ENCODE measurements at places on chromosomes 2 and 18.

GRCh38 chr2:112153179-112153490 lies 14.9 kb downstream of the FBLN7 start:
- DNase-seq: no peak

- no peak for DNase-seq
These were observed 993.6 kb downstream of the LRP1B start for GRCh38 chr2:141137122-141137693.

DNA sequence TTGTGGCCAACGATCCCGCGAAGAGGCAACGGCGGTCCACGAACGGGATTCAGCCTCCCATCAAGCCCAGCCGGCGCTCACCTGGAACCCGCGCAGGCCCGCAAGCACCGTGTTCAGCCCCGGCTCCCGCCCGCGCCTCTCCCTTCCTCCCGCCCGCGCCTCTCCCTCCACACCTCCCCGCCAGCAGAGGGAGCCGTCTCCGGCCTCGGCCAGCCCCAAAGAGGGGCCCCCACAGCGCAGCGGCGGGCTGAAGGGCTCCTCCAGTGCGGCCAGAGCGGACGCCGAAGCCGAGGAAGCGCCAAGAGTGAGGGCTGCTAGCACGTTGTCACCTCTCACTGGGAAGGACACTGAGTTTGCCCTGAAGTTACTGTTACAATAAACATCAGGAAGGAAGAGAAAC lies 55.3 kb upstream of the LAPTM4A start:
- DNase-seq: no peak

DNA sequence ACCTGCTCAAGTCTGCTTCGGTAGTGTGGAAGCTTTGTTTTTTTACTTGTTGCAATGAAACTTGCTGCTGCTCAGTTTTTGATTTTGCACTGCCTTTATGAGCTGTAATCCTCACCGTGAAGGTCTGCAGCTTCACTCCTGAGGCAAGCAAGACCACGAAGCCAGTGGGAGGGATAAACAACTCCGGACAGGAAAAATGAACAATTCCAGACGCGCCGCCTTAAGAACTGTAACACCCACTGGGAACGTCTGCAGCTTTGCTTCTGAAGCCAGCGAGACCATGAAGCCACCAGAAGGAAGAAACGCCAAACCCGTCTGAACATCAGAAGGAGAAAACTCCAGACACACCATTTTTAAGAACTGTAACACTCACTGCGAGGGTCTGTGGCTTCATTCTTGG lies 245.7 kb upstream of the REG3G start:
- DNase-seq: no peak

- no peak for DNase-seq
These were observed 15.0 kb downstream of the DTYMK start for GRCh38 chr2:241671457-241672240.

DNA sequence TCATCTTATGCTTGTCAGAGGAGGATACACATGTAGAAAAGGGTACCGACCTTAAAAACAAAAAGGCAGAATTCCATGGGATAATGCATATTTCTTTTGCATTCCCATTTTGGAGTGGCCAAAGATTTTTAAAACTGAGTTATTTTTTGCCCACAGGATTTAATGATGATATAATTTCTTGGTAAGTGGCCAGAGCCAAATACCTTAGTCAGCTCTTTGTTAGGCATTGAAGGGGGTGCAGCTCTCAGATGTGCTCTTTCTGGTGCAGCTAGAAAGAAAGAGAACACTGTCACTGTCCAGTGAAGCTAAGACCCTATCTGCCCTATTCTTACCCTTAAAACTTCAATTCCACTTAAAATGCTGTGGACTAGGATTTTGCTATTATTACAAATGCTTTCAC lies 10.8 kb downstream of the COQ10B start:
- no peak for DNase-seq

DNA sequence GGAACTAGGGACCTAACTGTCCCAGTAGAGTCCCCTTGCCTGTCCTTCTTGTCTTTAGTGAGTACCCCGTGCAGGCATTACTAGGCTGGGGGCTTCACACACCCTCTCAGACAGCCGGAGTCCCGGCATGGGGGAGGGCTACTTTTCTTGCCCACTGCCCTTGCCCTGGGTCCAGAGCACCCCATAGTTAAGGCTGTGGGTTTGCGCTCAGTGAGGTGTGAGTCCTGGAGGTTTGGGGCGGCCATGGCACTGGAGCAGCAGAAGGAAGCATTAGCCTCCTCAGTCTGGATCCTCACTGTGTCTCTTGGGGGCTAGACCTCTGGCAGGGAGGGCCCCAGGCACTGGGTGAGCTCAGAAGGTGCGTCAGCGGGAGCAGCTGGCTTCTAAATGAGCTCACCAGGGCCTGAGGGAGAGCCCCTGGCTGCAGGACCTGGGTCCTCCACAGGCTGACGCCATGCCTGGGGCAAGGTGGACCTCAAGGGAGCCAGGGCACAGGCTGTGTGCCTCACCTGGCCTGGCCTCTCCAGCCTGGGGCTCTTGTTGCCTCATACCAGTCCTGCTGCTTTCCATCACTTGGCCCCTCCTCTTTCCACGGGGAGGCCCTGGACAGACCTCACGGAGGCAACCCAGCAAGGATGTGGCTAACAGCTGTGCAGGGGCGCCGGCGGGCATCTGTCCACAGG lies 27.4 kb downstream of the HS6ST1 start:
- DNase-seq: no peak

GRCh38 chr2:129336276-129336675 lies 643.2 kb upstream of the RAB6C start:
- no peak for DNase-seq

DNA sequence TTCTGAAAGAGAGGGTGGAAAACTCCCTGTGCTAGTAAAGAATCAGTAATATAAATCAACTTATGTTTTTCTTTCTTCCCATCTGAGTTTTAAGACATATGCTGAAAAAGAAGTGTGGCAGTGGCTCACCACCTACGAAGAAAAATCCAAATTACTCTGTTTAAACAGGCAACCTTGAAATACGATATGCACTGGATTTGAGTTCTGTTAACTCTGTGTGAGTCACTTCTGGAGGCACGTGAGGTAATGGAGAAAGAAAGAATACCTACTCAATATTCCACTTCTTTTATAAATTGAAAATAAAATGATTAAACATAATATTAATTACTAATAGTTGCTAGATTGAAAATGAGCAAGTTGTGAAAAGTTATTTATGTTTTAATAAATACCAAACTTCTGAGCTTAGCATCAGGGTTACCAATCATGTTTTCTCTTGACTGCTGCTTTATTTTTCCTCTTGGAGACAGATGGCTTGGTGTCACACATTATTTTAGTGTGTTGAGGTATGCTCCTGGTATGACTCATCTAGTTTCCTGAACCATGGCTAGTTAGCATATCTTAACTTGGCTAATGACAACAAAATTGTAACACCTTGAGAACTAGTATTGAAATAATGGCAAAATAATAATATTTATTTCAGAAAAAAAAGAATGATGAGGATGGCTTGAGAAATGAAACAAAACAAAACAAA lies 1705.5 kb upstream of the PIK3C3 start:
- DNase-seq: no peak

DNA sequence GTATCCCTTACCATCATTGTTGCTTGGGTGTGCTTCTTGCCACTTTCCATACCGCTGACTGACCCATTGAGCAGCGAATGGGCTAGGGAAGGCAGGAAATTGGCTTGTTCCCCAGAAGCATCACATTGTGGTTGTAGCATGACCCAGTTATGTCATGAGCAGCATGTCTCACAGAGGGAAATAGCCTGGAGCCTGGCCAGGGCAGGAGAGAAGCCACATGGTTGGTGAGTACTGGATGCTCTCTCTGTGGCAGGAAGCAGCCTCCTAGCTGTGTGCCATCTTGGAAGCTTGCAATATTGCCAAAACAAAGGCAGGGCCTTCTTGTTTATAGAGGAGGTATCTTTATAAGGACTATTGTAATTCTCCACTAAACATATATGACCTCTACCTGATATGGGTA lies 482.6 kb downstream of the PIK3C3 start:
- DNase-seq: no peak

- no peak for DNase-seq
These were observed 1855.7 kb upstream of the CELF4 start for GRCh38 chr18:39421276-39421675.

DNA sequence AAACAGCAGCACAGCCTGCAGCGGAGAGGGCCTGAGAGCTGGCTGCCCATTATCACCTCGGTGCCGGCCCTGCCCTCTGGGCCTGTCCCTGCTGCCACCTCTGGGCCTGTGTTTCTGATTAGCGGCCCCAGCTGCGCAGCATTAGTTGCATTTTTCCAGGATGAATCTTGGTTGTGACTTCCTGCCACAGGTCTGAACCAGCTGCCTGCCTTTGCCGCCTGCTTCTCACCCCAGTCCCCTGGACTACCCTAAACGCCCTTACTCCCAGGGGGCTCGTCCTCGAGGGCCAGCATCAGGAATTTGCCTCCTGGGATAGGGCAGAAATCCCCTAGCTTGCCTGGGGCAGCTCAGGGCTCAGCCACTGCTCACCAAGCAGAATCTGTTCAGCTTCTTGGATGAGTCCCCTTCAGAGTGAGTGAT lies 342.8 kb downstream of the DYSF start:
- DNase-seq: no peak

GRCh38 chr2:190554357-190555006 lies 20.0 kb upstream of the NEMP2 start:
- no peak for DNase-seq

DNA sequence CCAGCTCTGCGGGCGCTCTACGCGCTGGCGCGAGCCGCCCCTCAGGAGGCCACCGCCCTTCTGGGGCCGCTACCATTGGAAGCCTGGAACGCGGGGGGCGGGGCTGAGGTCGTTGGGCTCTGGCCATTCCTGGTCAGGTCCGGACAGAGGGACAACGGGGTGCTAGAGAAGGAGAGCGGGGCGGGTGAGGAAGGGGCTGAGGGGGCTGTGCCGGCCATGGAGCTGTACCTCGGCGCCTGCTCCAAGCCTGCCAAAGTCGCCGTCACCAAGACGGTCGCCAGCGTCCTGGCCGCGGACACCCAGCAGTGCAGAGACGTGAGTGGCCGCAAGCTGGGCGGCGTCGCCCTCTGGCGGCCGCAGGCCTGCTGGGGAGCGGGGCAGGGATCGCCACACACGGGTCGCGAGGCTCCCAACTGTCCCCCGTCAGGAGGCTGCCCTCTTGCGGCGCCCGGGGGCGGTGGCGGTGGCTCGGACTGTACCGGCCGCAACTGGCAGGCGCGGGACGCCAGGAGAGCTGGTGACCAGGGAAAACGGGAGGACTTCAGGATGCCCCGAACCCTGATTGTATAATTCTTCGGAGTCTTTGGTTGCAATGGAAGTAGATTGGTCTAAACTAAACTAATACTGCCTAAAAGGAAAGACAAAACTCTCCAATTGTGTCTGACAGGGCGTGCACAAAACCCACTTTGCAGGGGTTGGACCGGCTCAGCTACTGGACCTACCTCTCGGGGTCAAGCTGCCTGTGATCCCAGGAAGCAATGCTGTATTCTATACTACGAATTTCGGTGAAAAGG lies at the start of gene FSIP2:
Gene FSIP2, plus strand, starts transcription at position 126 of the 794 bp plus-strand sequence. Its CDS starts 91 bp downstream, at position 217.
- DNase-seq: no peak

DNA sequence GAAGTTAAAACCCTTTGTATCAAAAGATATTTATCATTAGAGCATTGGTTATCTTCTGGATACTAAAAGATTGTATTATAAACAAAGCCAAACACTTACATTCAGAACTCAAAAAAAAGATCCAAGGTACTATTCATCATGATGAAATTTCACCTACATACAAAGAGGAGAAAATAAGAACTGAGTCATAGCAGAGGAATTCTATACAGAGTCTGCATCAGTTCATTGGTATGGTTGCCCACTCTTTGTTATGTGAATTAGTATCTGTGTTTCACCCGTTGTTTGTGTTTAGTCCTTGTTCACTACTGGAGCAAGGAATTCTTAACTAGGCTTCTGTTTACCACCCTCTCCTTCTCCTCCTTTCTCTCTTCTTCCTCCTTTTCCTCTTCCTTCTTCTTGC lies 157.9 kb downstream of the LNPK start:
- no peak for DNase-seq

DNA sequence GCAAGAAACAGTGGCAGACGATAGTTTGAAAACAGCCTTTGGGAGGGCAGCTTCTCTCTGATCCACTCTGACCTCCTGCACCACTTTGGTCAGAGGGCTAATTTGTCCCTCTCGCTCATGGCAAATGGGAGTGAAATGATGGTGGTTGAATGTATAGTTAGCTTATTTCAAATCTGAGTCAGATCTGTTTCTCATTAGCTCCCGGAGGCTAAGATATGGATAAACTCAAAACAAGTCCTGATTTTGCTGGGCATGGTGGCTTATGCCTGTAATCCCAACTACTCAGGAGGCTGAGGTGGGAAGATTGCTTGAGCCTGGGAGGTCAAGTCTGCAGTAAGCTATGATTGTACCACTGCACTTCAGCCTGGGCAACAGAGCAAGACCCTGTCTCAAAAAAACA lies 145.0 kb downstream of the ALK start:
- DNase-seq: no peak

GRCh38 chr18:67261931-67262552 lies 254.5 kb downstream of the DSEL start:
- DNase-seq: no peak

GRCh38 chr2:23824777-23825212 lies 102.1 kb downstream of the ATAD2B start:
- DNase-seq: no peak

DNA sequence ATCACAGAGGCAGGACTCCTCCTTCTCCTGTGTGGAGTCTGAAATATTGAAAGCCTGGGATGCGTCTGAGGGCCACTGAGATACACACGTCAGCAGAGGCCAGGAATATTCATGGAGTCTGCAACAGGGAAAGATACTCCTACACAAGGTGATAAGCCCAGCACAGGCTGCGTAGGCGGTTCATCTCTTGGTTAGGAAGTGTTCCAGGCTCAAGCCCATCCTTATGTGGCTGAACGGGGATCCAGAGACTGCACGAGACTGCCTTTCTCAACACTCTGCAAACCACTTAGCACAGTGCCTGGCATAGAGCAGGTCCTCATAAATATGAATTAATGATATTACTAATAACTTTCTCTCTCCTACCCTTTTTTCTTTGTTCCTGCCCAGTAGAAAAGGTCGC lies 29.2 kb upstream of the AGPS start:
- DNase-seq: no peak

DNA sequence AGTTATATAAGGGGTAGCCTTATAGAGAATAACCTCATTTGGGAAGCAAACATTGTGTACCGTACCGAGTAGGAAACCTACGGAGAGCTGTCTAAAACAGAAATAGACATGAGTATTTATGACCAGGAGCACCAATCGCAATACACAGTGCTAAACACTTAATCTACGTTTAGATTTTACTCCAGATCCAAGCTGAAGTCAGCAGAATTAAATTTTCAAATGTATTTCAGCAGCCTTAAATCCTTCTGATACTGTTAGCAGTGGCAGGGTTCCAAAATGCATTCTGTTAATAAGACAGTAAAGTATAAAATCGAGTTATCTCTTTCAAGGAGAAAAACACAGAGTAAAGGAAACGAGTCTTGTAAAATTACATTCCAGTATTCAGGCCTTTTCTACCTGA lies 118.1 kb upstream of the ZNF521 start:
- no peak for DNase-seq

DNA sequence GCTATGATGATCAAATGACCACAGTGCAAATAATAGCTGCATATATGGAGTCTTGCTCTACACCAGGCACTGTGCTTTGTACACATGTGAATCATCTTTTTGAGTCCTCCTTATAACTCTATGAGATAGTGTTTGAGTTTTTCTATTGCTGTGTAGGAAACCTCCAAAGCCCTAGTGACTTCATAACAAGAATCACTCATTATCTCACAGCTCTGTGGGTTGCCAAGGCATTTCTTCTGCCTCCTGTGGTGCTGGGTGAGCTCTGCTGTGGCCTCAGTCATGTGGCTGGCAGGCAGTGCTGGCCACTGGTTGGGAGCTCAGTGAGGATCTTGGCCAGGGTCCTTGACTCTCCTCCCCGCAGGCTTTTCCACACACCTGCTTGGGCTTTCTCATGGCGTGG lies 153.4 kb downstream of the CAPN13 start:
- DNase-seq: no peak

GRCh38 chr2:62794791-62795190 lies 89.3 kb downstream of the EHBP1 start:
- DNase-seq: no peak

Measured in activated T-helper 1 cell treated with Interleukin-2 at 50 U/mL for 16 hours (primary cell).